ENCODE measurements at places on chromosomes 3 and 15. TPM values are rescaled to one million over a fixed set of nuclear protein-coding genes. Genes with fewer than 3 reads are reported as not detected.

GRCh38 chr15:73033611-73034010 is 18.7 kb upstream of the NEO1 start:
- DNase-seq: no peak

- no peak for DNase-seq
Measured at GRCh38 chr3:125206934-125207333, 5.6 kb downstream of the SLC12A8 start.

DNA sequence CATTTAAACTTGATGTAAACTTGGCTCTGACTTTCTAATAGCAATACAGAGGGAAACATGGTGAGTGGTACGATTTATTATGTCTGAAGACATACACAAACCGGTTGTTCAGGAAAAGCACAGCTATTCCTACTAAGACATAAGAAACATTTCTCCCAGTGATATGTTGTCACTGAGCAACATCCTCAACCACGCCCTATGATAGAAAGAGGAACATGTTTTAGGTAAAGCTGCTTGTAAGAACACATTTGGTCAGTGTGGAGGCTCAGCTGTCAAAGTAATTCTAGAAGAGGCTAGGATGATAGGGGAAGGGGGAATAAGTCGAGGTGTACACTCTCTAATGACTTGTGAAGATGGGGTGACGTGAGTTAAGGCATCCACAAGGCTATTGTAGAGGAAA is 42.7 kb upstream of the B3GNT5 start:
- DNase-seq: no peak

- no peak for DNase-seq
Measured at GRCh38 chr3:49895791-49896190, 7.9 kb downstream of the MST1R start.

DNA sequence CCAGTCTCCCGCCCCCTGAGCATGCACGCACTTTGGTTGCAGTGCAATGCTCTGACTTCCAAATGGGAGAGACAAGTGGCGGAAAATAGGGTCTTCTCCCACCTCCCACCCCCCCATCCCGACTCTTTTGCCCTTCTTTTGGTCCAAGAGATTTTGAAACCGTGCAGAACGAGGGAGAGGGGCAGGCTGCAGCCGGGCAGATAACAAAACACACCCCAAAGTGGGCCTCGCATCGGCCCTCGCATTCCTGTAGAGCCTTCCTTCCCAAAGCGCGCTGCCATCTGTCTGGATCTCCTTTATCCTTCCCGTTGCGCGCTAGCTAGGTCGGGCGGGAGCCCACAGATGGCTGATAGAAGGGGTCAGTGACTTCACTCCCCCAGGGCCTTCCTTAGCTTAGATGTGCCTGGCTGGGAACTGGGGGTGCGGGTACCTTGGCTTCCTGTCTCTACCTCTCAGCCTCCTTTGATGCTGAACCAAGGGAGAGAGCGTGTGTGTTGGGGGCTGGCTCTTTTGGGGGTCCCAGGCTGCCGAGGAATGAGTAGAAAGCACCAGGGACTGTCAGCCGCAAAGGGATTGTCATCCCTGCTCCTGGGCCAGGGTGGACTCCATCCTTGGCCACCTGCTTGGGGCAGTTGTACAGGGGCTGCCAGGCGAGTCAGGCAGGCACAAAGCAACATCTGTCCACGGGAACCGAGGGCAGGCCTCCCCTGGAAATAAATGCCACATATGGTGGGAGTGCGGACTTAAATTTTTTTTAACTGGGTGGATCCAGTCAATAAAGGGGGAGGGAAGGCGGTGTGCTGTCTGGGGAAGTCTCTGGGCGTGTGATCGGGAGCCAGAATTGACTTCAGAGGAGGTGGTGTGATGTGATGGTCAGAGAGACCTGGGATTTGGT is 1.8 kb downstream of the SMAD3 start:
- DNase-seq: no peak

GRCh38 chr3:126867190-126867862 is 115.6 kb upstream of the PLXNA1 start:
- DNase-seq: no peak

DNA sequence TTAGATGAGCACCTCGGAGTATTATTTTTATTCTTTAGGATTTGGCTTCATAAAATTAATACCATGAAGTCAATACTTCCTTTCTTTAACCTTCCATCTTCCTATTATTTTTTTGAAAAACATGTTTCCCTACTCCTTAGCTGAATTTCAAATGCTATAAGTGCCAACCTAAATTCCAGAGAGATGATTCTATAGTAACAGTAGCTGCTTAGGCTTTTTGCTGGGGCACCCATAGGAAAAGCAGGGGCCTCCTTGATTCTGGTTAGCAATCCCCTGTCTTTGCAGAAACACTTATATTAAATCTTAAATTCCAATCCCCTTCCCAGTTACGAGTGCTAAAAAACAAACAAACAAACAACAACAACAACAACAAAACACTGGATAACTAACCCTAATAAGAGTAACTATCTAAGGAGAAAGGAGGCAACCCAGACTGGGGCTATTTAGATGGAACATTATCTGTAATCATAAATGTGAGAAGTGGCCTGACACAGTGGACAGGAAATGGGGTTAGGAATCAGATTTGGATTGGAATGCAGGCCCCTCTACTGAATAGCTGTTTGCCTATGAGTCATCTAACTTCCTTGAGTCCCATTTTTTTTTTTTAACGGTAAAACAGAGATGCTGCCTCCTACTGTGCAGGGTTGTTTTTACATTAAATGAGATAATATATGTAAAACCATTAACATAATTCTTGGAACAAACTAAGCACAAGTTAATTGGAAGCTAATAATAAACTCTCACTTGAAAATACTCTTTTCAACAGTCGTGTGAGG is 148.1 kb downstream of the WDR72 start:
- no peak for DNase-seq

- no peak for DNase-seq
Measured at GRCh38 chr3:82834098-82834497, 1072.7 kb upstream of the GBE1 start.

GRCh38 chr3:111767756-111768445 is 91.2 kb upstream of the PHLDB2 start:
- no peak for DNase-seq

DNA sequence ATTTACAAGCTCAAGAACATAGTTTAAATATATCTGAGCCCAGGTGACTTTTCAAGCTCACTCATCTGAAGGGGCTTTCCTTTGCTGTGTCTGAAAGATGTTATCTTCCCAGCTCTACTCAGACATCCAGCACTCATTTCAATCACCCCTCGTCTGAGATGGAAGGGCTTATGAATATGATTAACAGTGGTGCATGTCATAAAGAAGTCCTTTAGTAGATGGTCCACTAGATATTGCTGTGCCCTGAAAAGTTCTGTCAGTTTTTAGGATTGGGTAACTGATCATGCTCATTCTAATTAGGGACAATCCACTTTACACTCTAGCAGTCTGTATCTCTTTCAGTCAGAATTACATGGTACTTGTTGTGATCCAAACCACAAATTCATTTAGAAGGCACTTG is 28.3 kb downstream of the RETNLB start:
- DNase-seq: no peak

DNA sequence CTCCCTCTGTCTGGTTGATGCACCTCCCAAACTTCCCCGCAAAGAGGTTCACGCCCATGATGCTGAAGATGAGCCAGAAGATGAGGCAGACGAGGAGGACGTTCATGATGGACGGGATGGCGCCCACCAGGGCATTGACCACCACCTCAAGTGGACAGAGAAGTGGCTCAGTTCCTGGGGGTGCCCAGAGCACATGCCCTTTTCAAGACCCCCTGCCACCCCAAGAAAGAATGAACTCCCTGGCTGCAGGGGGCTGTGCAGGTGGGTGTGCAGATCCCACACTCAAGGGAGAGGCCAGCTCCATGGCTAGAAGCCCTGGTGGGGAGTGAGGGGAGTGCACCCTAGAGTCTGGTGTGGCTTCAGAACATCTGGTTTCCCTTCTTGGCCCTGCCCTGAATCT is 64.1 kb downstream of the EXOG start:
- peak; percentile 52 for DNase-seq

The GNAT1 gene
- not detected for total RNA-seq

The SCN11A gene
- total RNA-seq: 0.29 TPM

The CCDC39 gene
- 0.90 TPM for total RNA-seq

The CD200 gene
- total RNA-seq: 17.7 TPM
